ENCODE measurements at places on chromosomes 1 and 21. TPM values are rescaled to one million over a fixed set of nuclear protein-coding genes. Genes with fewer than 3 reads are reported as not detected.

PLA2G5 gene
- 23.2 TPM for total RNA-seq

PLCH2 gene
- total RNA-seq = 41.0 TPM

SPATA17 gene
- 0.96 TPM for total RNA-seq

ADAMTS1 gene
- 19.4 TPM for total RNA-seq

BATF3 gene
- not detected for total RNA-seq

DNA sequence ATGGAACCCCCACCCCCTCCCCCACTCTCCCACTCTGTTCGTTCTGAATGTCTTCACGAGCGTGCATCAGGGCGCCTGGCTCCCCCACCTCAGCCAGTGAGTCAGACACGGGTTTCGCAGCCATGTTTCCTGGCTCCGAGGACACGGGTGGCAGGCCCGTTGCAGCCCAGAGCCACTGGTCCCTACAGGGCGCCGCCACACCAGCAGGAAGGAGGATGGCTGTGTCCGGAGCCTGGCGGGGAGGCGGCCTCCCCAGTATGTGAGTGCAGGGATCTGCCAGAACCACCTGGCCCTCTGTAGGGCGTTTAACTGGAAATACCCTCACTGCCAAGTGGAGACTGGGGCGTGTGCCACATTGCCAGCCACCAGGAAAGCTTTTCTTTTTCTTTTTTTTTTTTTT lies 18.5 kb downstream of the CSTB start:
- H3K27ac ChIP-seq = peak overlapping the region; percentile 86
- H3K4me3 ChIP-seq = no peak overlapping the region
- H3K36me3 ChIP-seq = no peaks in the 10 kb centered on the region
- peaks cover 26% of the 10 kb centered on the region for H3K4me1 ChIP-seq

DNA sequence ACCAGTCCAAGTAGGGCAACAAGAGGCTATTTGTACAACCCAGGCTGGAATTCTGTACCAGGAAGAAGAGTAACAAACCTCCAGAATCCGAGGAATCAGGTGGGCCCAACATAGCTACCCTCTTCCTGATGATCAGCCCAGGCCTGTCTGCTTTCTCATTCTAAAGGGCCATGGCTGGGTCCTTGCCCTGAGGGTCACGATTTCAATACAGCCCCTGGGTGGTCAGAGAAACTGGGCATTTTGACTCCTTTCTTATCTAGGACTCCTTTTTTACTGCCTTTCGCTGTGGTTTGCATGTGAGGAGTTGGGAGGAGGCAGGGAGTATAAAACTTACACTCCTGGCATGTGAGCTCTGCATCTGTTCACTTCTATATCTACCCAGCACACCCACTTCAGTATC lies 164.9 kb upstream of the COA6 start:
- H3K36me3 ChIP-seq = no peaks in the 10 kb centered on the region
- no peak overlapping the region for H3K27ac ChIP-seq
- DNase-seq = no peak
- H3K27me3 ChIP-seq = peaks cover 5% of the 10 kb centered on the region

- no peak overlapping the region for H3K4me3 ChIP-seq
- H3K27me3 ChIP-seq = no peaks in the 10 kb centered on the region
- H3K36me3 ChIP-seq = no peaks in the 10 kb centered on the region
- peaks cover 4% of the 10 kb centered on the region for H3K4me1 ChIP-seq
Measured at GRCh38 chr1:18972531-18972930, 16.1 kb upstream of the IFFO2 start.

DNA sequence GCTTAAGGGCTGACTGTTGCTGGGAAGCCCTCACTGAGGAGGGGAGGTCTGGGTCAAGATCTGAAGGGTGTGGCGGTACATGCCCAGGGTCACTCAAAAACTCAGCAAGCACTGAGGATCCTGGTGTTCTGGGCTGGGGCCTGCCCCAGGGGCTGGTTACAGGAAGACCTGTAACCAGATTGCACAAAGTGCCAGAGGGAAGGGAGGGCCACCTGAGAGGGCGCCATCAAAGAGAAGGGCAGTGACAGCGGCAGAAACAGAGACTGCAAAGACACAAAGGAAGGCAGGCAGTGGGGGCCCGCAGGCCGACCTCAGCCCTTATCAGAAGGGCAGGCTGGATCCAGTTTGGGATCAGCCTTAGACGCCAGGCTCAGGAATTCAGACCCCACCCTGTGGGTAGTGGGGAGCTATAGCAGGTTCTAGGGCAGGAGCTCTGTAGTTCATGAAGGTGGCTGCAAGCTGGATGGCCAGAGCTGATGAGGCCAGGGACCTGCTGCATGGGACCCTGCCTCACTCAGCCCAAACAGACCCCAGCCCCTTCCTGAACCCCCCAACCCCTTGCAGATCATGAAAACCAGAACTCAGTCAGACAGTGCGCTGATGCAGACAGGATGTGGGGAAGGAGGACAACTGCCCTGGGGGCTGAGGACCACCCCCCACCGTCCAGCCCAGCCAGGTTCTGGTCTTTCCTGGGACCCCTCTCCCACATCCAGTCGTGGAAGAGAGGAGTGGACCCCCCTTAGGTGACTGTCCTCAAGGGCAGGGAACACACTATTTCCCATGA lies 3.9 kb downstream of the SH2D5 start:
- H3K36me3 ChIP-seq = no peaks in the 10 kb centered on the region
- H3K4me3 ChIP-seq = no peak overlapping the region
- H3K27me3 ChIP-seq = no peaks in the 10 kb centered on the region
- no peaks in the 10 kb centered on the region for H3K4me1 ChIP-seq

GRCh38 chr1:183881387-183882131 lies 76.6 kb downstream of the RGL1 start:
- no peaks in the 10 kb centered on the region for H3K27me3 ChIP-seq
- no peak overlapping the region for H3K4me3 ChIP-seq
- H3K27ac ChIP-seq = peak overlapping the region; percentile 7
- peaks cover 9% of the 10 kb centered on the region for H3K4me1 ChIP-seq

DNA sequence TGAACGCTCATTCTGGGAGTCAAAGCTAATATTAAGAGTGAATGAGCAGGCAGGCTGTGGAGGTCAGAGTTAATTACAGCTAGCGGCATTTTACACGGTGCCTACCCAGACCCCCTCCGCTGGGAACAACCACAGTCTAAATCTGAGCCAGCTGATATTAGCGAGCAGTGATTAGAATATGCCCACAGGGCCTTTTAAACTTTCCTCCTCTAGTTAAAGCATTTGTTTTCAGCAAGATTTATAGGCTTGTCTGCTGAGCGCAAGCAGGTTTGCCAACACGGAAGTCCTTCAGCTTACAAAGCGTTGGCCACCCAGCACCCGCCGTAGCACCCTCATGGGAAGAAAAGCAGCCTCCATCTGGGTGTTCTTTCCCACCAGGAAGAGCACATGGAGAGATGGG lies 72.1 kb downstream of the LMX1A start:
- no peaks in the 10 kb centered on the region for H3K27me3 ChIP-seq
- peak; percentile 61 for DNase-seq
- no peaks in the 10 kb centered on the region for H3K36me3 ChIP-seq
- H3K4me3 ChIP-seq = no peak overlapping the region
- no peak overlapping the region for H3K27ac ChIP-seq
- no peaks in the 10 kb centered on the region for H3K4me1 ChIP-seq

DNA sequence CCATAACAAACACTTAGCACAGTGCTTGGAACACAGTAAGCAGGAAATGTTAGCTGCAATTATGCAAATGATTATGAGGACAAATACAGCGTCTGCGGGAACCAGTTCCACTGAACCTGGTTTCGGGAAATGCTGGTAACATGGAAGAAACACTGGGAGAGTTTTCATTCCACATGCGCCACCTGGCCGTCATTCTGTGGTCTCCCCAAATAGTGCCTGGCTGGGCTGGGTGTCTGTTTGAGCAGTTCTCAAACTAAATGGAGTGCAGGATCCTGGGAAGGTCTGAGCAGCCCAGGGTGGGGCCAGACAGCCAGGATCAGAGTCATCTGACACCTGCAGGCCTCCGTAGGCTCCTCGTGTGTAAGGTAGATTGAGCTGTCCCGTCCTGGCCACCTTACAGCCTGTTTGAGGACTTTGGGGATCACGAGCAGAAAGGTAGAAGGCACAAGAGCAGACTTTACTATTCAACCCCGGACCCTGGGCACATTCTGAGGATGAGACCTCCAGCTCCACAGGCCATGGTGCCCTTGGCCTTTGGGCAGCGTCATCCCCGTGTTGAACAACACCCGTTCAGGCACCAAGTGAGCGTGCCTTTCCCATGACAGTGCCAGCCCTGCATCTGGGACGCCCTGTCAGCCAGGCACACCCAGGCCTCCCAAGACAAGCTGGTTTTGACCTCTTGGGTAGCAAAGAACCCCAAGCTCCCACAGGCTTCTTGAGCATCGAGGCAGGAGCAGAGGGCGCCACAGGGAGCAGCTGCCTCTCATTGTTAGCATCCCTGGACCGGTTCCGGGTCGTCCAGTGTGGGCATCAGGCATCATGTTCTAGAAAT lies 101.9 kb downstream of the PRDM2 start:
- peaks cover 19% of the 10 kb centered on the region for H3K4me1 ChIP-seq
- DNase-seq = peak; percentile 78
- H3K36me3 ChIP-seq = no peaks in the 10 kb centered on the region
- no peak overlapping the region for H3K4me3 ChIP-seq
- H3K27me3 ChIP-seq = no peaks in the 10 kb centered on the region

GRCh38 chr1:114341856-114342255 lies 169.1 kb downstream of the TRIM33 start:
- H3K27me3 ChIP-seq = no peaks in the 10 kb centered on the region
- no peak overlapping the region for H3K4me3 ChIP-seq
- H3K4me1 ChIP-seq = peaks cover 7% of the 10 kb centered on the region
- no peak for DNase-seq
- no peaks in the 10 kb centered on the region for H3K36me3 ChIP-seq

GRCh38 chr1:99371413-99371812 lies 107.1 kb downstream of the PLPPR4 start:
- no peak overlapping the region for H3K4me3 ChIP-seq
- H3K4me1 ChIP-seq = no peaks in the 10 kb centered on the region
- H3K27ac ChIP-seq = no peak overlapping the region

GRCh38 chr1:179719272-179719671 lies 23.8 kb upstream of the FAM163A start:
- no peak for DNase-seq
- H3K27ac ChIP-seq = no peak overlapping the region
- no peaks in the 10 kb centered on the region for H3K4me1 ChIP-seq
- H3K4me3 ChIP-seq = no peak overlapping the region

DNA sequence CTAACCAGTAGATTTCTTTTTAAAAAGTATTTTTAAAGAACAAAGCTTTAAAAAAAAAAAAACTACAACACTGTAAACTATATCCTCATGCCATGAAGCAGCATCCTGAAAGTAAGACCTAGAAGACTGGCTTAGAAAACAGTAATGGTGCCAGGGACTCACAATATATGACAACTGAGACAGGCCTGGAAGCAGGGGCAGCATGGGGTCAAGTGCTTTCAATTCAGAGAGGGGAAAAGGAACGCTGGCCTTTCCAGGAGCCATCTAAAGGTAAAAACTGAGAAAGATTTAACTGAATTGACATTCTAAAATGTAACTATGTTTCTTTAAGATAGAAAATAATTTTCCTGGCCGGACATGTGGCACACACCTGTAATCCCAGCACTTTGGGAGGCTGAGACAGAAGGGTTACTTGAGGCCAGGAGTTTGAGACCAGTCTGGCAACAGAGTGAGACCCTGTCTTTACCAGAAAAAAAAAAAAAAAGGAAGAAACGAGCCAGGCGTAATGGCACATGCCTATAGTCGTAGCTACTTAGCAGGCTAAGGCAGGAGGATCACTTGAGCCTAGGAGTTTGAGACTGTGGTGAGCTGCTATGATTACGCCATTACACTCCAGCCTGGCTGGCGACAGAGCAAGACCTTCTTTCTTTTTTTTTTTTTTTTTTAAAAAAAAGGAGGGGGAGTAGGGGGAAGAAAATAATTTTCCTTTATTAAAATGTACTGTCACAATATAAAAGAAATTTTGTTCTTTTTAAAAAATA lies 54.1 kb downstream of the SLC35D1 start:
- H3K27ac ChIP-seq = no peak overlapping the region
- H3K27me3 ChIP-seq = no peaks in the 10 kb centered on the region
- no peak overlapping the region for H3K4me3 ChIP-seq
- no peak for DNase-seq
- no peaks in the 10 kb centered on the region for H3K4me1 ChIP-seq

DNA sequence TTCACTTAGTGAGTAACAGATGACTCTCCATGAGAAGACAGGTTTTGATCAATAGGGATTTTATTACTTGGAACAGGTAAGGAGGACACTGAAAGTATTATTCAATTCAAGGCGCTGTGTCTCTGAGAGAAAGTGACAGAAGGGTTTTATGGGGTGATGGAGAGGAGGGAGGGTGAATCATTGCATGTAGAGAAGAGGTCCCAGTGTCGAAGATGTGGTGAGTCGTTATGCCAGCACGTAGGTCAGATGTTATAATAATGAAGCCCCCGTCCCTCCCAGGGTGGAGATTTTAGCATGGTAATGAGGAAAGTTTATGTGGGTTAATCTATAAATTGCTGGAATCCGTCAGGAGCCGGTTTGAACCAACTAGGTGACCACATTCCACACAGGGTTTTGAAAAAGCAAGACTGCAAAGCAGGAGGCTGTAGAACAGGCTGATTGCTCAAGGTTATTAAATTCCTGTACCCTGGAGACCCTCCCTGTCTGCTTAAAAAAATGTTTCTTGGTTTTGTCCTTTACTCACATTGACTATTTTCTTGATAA lies 586.4 kb upstream of the TMPRSS15 start:
- H3K36me3 ChIP-seq = no peaks in the 10 kb centered on the region
- no peaks in the 10 kb centered on the region for H3K27me3 ChIP-seq
- no peak overlapping the region for H3K4me3 ChIP-seq

GRCh38 chr21:37017951-37018679 lies 11.6 kb downstream of the RIPPLY3 start:
- no peak for DNase-seq
- H3K27me3 ChIP-seq = no peaks in the 10 kb centered on the region
- H3K4me1 ChIP-seq = no peaks in the 10 kb centered on the region
- no peak overlapping the region for H3K27ac ChIP-seq

GRCh38 chr1:11340233-11340632 lies 67.2 kb downstream of the UBIAD1 start:
- H3K4me1 ChIP-seq = peaks cover 10% of the 10 kb centered on the region
- H3K27me3 ChIP-seq = no peaks in the 10 kb centered on the region
- H3K27ac ChIP-seq = peak overlapping the region; percentile 8
- DNase-seq = no peak
- no peaks in the 10 kb centered on the region for H3K36me3 ChIP-seq

DNA sequence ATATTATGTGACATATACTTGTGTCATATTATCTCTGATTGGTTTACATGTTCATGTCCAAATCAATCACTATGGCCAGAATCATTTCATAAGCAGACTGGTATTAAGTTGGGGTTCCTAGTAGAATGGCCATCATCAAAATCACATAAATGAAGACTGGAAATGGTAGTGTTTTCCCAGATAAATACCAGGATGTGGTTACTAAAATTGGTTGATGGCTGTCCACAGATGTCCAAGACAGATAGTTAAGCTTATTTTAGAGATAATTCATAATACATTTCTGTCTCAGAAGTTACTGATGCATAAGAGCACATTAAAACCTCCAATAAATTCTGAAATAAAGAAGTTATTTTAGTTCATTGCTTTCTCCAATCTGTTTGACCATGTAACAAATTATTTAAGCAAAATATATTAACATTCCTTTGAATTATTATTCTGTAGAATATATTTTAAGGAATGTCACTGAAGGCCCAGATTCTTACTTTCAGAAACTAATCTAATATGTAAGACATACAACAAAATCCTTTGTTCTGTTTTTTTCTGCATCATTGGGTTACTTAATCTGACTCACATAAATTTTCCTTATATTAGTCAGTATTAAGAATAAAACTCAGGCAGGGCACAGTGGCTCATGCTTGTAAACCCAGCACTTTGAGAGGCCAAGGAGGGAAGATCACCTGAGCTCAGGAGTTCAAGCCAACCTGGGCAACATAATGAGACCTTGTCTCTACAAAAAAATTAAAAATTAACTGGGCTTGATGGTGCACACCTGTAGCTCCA lies 483.9 kb downstream of the PTPRC start:
- no peak overlapping the region for H3K4me3 ChIP-seq
- no peaks in the 10 kb centered on the region for H3K36me3 ChIP-seq

GRCh38 chr1:63968663-63969440 lies 195.0 kb downstream of the ROR1 start:
- no peaks in the 10 kb centered on the region for H3K4me1 ChIP-seq
- no peaks in the 10 kb centered on the region for H3K36me3 ChIP-seq
- no peak for DNase-seq
- H3K27ac ChIP-seq = no peak overlapping the region
